Naive B cell (primary cell): ENCODE measurements at places on chromosomes 13 and 19.

DNA sequence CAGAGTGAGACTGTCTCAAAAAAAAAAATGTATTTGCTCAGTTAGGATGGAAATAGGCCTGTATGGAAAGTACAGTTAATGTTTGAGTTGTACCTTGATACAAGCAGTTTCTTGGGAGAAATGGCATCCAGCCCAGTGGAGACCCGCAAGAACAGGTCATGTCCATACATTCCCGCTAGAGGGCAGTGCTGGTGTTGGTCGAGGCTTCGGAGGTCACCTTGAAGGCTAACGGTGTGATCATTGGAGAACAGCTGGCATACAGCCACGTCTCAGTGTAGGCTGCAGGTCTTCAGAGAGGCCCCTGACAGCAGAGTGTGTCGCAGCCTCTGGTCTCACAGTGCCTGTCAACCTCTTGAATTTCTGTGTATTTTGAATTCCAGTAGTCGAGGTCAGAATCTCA lies 7.5 kb downstream of the ZNF610 start:
- peak; percentile 25 for DNase-seq

- no peak for DNase-seq
Observed at GRCh38 chr19:46466536-46467196, 4.7 kb downstream of the PNMA8A start.

DNA sequence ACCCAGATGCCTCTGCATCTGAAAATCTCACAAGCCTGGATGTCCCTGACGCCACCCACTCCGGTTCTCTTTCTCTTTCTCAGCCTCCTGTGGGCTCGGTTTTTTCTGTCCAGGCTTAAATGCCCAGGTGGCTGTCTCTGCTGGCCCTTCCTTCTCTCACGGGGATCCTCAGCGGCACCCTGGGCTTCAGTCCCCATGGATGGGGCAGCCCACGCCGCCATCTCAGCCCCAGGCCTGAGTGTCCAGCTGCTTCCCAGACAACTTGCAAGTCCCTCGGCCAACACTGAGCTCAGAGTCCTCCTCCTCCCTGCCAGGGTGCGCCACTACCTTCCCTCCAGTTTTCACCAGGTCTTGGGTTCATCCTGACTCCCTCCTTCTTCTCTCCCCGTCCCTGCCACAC lies 6.4 kb downstream of the FBN3 start:
- no peak for DNase-seq

DNA sequence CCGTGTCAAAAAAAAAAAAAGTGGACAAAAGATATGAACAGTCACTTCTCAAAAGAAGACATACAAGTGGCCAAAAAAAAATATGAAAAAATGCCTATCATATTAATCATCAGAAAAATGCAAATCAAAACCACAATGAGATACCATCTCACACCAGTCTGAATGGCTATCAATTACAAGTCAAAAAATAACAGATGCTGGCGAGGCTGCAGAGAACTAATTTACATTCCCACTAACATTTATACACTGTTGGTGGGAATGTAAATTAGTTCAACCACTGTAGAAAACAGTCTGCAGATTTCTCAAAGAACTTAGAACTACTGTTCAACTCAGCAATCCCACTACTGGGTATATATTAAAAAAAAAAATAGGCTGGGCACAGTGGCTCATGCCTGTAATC lies 26.5 kb upstream of the FOXO1 start:
- DNase-seq, result no peak

GRCh38 chr13:71879129-71879535 lies 12.1 kb upstream of the DACH1 start:
- no peak for DNase-seq

GRCh38 chr13:94162289-94162688 lies 317.2 kb downstream of the DCT start:
- no peak for DNase-seq

- DNase-seq, result no peak
Observed at GRCh38 chr13:51849145-51850101, 4.4 kb upstream of the TMEM272 start.

DNA sequence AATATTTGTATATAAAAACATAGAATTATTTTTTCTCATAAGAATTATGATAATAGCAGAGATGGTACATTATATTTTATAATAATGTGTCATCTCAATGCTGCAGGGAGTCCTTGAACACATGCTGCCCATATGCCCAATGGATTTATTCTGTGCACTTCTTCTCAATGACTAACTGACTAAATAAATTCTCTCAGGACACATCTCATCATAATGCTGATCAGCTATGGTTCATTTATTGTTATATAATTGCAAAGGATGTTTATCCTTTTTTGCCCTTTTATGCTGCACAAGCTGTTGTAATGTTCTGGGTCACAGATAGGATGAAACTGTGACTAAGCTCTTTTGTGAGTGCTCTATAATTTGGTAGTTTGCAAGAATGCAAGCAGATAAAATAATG lies 1273.3 kb upstream of the ATXN8OS start:
- no peak for DNase-seq

DNA sequence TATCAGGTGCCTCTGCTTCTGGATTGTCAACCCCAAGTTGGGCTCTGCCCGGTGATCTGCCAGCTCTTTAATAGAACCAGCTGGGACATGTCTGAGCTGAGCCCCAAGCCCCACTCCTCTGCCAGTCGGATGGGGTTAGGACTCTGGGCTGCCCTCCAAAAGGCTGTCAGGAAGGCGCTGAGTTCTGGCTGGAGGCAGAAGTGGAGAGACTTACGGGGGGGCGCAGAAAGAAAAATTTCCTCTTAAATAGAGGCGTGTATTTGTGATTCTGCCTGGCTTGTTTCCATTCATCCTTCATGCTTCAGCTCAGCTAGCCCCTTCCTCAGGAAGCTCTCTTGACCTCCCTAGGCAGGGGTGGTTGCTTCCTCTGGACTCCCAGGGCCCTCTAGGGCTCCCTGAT lies 985 bp upstream of the KCNK6 start:
- no peak for DNase-seq

GRCh38 chr13:113650731-113651148 lies 7.3 kb downstream of the ATP4B start:
- no peak for DNase-seq

DNA sequence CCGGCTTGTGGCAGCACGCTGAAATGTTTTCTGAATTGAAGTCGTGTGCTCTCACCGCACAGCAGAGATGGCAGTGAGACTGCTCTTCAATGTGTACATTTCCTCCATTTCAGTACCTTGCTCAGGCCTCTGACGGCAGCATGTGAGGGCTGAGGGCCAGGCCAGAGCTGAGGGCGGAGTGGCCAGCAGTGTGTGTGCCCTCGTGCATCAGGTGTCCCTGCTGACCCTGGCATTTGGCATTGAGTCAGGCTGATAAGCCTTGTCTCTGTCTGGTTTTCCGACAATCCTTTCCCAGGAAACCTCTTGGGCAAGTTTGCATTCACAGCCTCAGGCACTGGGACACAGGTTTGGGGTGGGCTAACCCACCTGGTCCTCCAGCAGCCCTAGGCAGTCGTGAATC lies 62.3 kb downstream of the EFNB2 start:
- no peak for DNase-seq

GRCh38 chr13:61258185-61258584 lies 157.5 kb downstream of the PCDH20 start:
- DNase-seq, result no peak

- DNase-seq, result no peak
Observed at GRCh38 chr13:27869436-27870095, 50.2 kb upstream of the PDX1 start.

GRCh38 chr13:38421590-38422560 lies 72.2 kb downstream of the UFM1 start:
- DNase-seq, result no peak
